ENCODE measurements at places on chromosomes 12 and 14.

GRCh38 chr14:50020799-50021198 is 95.6 kb downstream of the VCPKMT start:
- no peak for DNase-seq

- no peak for DNase-seq
These were observed 260.3 kb downstream of the CCDC59 start for GRCh38 chr12:82097877-82098276.

DNA sequence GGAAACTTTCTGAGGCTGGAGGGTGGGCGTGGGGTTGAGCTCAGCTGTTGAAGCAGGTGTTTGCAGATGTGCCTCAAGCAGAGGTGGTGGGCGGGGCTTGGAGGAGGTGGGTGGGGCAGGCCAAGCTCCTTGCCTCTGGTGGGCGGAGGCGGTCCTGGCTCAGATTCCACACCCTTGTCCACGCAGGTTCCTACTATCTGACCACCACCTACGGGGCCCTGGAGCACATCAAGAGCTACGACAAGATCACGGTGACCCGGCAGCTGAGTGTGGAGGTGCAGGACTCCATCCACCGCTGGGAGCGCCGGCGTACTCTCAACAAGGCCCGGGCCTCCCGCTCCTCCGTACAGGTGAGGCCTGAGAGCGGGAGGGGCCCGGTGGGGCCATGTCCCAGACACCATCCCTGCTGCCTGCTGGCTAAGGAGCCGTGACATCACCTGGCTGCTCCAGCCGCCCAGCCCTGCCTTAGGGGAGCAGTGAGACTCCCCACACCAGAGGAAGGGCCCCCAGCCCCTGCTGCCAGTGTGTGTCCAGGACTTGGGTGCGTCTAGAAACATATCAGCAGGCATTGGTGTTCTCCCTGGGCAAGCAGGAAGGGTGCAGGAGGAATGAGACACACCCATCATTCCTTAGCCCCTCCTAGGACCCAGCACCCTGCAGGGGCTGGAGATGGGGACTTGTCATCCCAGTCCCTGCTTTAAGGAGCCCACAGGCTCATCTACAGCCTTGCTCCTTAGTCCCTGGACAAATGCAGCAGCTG is 63.4 kb downstream of the LGMN start:
- no peak for DNase-seq

GRCh38 chr12:68890701-68891113 is 42.3 kb downstream of the CPM start:
- DNase-seq: no peak

- DNase-seq: no peak
These were observed 487.0 kb downstream of the MED13L start for GRCh38 chr12:115790526-115790925.

- DNase-seq: no peak
These were observed 92.0 kb downstream of the ITPR2 start for GRCh38 chr12:26740991-26741390.

DNA sequence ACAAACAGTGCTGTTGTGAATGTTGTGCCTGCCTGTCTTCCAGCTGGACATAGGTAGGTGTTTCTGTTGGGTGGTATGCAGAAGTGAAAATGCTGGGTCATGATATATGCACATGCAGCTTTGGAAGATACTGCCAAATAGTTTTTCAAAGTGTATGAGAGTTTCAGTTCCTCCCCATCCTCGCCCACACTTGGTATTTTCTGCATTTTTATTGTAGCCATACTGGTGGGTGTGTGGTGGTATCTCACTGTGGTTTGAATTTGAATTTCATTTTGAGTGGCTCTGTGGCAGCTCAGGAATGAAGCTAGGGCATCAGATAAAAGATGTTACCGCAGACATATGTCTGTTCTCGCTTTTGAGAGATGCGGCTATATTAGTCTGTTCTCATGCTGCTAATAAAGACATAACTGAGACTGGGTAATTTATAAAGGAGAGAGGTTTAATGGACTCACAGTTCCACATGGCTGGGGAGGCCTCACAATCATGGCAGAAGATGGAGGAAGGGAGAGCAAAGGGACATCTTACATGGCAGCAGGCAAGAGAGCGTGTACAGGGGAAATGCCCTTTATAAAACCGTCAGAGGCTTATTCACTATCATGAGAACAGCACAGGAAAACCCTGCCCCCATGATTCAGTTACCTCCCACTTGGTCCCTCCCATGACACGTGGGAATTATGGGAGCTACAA is 183.1 kb downstream of the CAND1 start:
- no peak for DNase-seq

DNA sequence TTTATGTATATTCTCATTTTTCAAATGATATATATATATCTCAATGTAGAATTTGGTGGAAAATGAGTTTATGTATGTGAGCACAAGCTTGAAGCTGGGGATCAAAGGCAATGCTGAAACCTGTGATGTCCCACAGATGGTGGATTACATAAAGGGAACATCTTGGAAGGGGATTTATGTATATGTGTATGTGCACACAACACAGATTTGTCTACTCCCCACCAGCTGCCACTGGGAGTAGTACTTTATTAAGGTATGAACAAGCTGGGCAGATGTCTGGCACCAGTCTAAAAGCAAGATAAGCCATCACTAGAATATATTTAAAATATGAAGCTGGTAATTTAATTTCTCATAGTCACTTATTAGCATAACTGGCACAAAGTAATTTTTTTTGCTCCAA is 895.6 kb downstream of the SLC6A15 start:
- DNase-seq: no peak

GRCh38 chr14:101501858-101502615 is 59.3 kb upstream of the DIO3 start:
- DNase-seq: no peak

DNA sequence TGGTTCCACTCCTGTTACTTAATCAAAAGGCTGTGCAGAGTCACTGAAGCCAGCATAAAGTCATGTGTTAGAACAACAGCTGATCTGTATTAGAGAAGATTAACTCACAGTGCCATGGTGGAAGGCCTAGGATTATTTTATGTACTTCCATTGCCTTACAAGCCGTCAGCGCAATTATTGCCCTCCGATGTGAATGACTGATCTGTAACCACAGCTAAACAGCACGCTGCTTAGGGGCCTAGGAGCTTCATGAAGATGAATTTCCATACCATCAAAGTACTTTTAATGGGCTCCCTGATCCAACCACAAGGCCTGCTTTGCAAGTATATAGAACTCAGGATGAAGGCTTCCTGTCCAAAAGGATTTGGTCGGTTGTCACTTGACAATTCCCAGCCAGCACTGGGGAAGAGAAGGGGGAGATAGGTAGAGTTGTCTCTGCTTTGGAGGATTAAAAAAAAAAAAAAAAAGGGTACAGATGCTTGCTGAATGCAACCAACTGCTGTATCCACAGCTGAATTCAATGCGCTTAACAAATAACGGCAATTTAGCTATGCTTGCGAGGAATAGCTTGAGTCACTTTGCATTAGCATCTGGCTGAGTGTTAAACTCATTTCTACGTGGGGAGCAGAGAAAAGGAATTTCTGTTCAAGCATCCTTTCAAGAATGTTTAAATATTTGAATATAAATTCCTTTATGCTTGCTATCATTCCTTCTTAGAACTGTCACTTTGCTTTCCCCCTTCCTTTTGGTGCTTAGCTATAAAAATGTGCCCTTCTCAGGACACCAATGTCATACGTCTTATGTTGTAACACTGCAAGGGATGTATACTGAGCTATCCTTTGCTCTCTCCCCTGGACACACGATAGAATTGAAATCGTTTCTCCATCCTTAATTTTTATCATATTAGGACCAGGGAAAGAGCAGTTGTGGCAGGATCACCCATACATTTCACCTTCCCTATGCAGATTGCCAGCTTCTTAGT is 387.8 kb downstream of the SOX5 start:
- no peak for DNase-seq

DNA sequence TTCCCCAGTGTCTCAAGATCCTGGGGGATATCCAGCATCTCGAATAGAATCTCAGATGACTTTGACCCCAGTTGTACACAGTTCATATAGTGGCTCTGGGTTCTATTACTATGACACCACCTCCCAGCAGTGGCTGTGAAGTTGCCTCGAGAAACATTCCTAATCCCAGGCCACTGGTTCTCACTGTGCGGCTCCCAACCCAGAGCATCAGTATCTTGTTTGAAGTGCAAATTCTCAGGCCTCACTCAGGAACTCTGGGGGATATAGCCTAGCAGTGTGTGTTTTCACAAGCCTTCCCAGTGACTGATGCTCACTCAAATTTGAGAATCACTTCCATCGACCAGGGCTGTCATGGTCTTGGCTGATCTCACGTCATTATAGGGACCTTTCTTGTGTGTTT is 69.3 kb upstream of the IGF1 start:
- DNase-seq: no peak

DNA sequence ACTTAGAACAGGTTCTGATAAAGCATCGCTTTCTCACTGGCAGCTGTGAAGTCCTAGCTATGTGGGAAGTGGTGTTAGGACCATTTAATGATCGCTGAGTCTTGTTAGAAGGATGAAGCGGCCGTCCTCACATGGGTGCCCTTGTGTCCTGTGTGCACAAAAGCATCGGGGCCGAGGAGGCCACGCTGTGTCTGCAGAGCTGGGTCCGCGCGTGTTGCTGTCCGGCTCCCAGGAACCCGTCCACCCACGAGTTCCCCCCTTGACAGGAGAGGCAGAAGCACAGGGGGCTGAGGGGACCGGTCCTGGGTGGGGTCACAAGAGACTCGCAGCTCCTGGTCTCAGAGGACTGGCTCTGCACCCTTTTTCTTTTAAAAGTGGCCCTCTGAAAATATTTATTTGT is 90.4 kb downstream of the ADGRD1 start:
- DNase-seq: no peak

DNA sequence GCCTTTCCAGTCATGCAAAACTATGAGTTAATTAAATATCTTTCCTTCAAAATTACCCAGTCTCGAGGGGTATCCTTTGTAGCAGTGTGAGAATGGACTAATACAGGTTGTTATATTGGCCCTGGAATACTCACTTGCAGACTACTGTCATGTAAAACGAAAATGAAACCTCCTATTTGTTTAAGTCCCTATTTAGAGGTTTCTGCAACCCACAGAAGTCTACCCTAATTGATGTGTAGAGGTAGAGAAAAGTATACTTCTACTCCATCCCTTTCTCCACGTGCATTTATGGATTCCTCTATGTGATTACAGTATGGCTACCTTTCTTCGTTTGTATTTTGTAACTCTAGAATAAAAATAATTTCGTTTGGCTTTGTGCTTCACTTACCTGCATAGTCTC is 371.1 kb downstream of the FSCB start:
- DNase-seq: no peak

- DNase-seq: no peak
These were observed 371.0 kb upstream of the ATP2B1 start for GRCh38 chr12:90079529-90080210.

- no peak for DNase-seq
These were observed 86.0 kb upstream of the HIF1A start for GRCh38 chr14:61609191-61609843.

DNA sequence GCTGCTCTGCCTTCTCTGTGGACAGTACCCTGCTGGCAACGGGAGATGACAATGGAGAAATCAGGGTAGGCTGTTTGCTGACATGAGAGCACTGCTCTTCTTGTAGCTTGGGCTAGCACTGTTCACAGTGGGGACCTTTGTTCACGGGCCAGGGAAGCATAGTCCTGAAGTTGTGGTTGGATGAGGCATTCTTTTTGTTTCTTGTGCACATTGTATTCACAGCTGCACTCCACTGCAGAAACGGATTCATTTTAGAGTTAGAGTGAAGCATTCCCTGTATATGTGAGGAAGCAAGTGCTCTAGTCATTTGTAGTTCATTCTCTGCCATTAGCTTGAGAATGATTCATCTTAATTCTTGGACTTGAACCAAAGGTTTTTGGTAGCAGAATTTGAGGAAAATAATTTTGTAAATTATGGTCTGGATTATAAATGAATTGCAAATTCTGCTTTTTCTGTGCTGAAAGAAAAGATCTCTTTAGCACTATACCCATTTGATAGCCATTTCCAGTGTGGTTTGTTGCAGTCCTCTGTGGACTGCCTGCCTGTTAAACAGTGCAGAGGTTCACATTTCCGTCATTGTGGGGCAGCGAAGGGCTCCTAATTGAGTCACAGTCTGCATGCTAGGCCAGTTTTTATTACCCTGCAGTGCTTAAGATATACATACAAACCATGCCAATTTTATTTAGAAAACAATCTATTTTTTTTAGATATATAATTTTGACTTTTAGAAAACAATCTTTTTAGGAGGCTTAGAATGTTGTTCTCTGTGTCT is 80.6 kb downstream of the APAF1 start:
- DNase-seq: no peak

DNA sequence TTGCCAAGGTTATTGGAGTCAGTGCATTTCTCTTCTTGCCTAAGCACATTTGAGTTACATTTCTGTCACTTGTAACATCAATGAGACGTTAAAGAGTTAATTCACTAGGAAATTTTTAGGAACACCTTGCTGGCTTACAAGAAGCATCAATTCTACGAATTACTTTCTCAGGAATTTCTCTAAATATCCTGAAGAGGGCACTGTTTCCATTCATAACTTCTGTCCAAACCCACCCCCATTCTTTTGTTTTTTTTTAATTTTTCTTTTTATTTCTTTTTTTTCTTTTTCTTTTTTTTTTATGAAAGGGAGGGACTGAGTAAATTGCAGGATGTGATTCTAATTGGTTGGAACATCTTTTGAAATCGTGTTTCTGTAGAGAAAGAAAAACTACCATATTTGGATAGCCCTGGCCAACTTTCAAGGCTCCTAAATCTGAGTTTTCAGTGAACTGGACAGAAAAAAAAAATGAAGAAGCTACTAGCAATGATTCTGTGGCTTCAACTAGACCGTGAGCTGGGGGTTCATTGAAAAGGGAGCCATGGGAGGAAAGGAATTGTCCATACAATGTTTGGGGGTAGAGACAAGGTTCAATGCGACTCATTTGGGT is 285.3 kb downstream of the DAD1 start:
- no peak for DNase-seq

DNA sequence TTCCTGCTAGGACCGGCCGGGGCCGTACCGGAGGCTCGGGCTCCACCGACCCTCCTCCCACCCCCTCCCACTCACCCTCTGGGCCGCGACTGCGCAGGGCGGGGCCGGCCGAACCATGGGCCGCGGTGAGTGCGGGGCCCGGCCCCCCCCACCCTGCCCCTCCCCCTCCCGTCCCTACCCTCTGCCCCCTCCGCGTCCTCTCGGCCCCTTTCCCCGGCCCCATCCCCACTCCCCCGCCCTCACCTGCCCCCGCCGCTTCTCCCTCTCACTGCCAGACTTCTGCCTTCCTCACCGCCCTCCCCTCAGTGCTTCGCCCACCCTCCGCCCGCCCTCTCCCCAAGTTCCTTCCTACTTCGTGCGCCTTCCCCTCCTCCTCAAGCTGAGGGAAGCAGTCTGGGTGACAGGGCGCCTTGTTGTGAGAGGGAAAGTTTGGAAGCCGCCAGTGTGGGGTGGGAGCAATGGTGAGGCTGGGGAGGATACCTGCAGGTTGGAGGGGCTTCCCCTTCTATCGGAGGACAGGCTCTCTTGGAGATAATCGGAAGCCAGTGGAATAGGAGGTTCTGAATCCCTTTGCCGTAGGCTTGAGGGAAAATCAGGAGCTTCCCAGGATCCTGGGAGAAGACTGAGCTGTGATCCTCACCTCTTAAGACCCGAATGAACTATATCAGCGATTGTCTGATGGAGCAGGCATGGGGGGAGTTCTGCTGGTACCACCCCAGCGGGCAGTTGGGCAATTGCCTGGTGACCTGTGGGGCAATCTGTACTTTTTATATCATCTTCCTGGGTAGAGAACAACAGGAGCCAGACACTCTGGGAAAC is 472 bp downstream of the MBD6 start:
- no peak for DNase-seq
